ENCODE measurements at places on chromosomes 16 and 17.

GRCh38 chr16:79509211-79509631 is 91.3 kb downstream of the MAF start:
- no peaks in the 10 kb centered on the region for H3K36me3 ChIP-seq
- H3K27ac ChIP-seq = no peak overlapping the region
- H3K4me3 ChIP-seq = no peak overlapping the region
- DNase-seq = no peak

DNA sequence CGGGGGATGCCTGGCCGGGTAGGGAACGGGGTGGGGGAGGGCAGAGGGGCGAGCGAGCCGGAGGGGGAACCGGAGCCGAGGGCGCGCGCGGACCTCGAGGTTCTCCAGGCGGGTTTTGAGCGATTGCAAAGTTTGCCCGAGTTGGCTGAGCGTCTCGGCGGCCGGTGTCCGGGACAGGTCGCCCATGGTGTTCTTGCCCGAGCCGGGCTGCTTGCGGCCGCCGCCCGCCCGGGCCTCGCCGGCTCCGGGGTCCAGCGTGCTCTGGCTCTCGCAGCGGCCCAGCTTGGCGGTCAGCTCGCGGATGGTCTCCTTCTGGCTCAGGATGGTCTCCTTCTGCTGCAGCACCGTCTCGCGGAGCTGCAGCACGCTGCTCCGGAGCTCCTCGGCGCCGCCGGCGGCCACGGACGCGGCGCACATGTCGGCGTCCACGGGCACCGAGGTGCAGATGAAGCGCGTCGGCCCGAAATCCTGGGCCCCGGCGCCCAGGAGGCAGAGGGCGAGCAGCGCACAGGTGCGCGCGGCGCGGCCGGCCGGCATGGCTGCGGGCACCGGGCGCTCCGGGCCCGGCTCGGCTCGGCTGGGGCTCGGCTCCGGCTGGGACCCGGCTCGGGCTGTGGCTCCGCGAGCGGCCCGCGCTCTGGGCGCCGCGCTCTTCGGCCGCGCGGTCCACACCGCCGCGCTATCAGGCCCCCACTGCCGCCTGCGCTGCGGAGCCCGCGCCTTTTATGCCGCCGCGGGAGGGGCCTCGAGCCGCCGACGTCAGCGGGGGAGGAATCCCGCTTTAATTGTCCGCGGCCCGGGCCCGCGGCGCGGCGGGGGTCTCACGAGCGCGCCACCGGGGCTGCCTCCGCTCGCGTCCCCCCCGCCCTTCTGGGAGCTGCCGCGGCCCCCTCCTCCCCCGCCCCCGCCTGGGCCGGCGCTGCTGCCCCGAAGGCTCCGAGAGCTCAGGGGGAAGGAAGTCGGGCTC is at the start of gene NPTX1:
TSS of gene NPTX1 (minus strand) at position 698 of the 967 bp plus-strand sequence. CDS start at position 537, 161 bp downstream.
- H3K4me3 ChIP-seq = peak within 1 kb of the TSS; percentile 80
- peak within 1 kb of the TSS; percentile 55 for H3K27ac ChIP-seq
- H3K36me3 ChIP-seq = peaks cover 14% of the 10 kb centered on the region
- peaks cover 18% of the 10 kb centered on the region for H3K4me1 ChIP-seq
- peaks cover 41% of the 10 kb centered on the region for H3K27me3 ChIP-seq

- H3K36me3 ChIP-seq = peaks cover 9% of the 10 kb centered on the region
- peaks cover 42% of the 10 kb centered on the region for H3K4me1 ChIP-seq
- H3K27ac ChIP-seq = peak overlapping the region; percentile 97
- peak overlapping the region; percentile 98 for H3K4me3 ChIP-seq
- DNase-seq = no peak
These were observed 23.0 kb downstream of the ARHGAP27 start for GRCh38 chr17:45409659-45410076.

GRCh38 chr16:75624921-75625334 is 1.8 kb upstream of the ADAT1 start:
- no peaks in the 10 kb centered on the region for H3K27me3 ChIP-seq

GRCh38 chr17:80086081-80086480 is 15.3 kb upstream of the GAA start:
- H3K27me3 ChIP-seq = no peaks in the 10 kb centered on the region
- no peak overlapping the region for H3K27ac ChIP-seq
- no peak overlapping the region for H3K4me3 ChIP-seq
- no peaks in the 10 kb centered on the region for H3K36me3 ChIP-seq

DNA sequence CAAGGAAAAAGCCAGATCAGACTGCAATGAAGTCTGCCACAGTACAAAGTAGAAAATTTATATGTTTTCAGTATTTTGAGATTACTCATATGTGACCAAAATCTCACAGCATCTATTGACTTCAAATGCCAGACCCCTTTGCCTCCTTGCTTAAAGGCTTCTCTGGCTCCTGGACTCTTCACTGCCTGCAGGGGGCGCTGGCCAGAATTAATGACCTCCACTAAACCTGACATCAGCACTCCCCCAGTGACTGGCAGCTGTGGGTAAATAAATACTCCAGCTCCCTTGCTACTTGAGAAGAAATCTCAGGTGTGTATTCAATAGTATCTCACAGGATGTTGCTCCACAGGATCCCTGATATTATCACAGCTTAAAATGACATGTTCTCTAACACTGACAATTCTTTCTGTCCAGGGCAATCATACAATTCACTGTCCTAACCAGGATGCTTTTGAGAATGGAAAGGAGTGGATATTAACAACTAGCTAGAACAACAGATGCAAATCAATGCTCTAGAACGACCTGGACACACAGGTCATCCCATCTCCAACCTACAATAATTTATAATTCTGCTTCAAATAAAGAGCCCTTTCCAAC is 4.0 kb downstream of the BECN1 start:
- no peaks in the 10 kb centered on the region for H3K27me3 ChIP-seq
- peaks cover 23% of the 10 kb centered on the region for H3K4me1 ChIP-seq
- H3K4me3 ChIP-seq = peak overlapping the region; percentile 2
- H3K36me3 ChIP-seq = peaks cover 55% of the 10 kb centered on the region

GRCh38 chr16:84985079-84986065 is 26.0 kb downstream of the ZDHHC7 start:
- peaks cover 30% of the 10 kb centered on the region for H3K36me3 ChIP-seq
- H3K27me3 ChIP-seq = no peaks in the 10 kb centered on the region
- H3K27ac ChIP-seq = peak overlapping the region; percentile 55
- peaks cover 6% of the 10 kb centered on the region for H3K4me1 ChIP-seq

DNA sequence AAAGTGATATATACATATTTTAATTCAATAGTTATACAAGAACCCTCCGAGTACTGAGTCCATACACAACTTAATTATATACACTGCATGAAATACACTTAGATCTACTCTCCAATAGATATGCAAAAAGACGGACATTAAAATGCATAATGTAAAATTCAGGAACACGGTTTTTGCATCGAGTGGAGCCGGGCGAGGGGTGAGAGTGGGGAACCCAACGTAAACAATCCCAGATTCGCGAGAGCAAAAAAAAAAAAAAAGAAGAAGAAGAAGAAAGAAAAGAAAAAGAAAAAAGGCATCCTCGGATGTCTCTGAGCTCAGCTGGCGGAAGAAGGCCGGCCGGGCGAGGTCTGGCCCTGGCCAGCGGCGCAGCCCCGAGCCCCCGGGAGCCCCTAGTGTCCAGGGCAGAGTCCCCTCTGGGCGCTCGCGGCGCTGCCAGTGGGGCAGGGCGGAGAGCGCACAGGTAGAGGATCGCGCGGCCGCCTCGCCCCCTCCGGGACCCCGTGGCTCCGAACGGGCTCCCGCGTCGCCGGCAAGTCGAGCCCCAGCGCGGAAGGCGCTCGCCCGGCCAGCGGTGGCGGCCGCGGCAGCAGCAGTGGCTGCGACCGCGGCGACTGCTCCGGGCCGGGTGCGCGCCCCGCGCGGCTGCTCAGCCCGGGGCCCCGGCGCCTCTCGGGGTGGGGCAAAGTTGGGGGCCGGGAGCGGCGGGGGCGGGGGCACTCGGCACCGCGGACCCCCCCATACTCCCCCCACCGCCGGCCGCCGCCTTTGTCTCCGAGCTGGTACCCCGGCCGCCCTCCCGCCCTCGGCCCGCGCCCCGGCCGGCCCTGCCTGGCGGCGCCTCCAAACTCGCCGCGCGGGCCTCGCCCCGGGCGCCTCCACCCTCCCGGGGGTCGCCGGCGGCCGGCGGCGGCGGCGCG is 9.6 kb upstream of the ZFHX3 start:
- DNase-seq = no peak
- peaks cover 2% of the 10 kb centered on the region for H3K36me3 ChIP-seq
- H3K4me1 ChIP-seq = peaks cover 20% of the 10 kb centered on the region
- peak overlapping the region; percentile 93 for H3K4me3 ChIP-seq

DNA sequence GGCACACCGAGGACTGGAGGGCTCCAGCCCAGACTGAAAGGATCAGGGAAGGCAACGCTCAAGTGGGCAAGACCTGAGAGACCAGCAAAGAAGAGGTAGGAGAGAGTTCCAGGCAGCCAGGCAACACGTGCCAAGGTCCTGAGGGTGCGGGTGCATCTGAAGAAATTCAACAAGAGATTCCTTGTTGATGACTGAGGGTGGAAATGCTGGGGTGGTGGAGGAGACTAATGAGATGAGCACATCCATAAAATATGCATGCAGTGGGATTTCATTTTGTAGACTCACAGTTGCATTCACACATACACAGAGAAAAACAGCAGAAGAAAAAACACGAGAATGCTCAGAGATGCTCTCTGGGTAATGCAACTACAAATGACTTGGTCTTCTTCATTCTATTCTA is 154.8 kb upstream of the FOXF1 start:
- H3K36me3 ChIP-seq = no peaks in the 10 kb centered on the region
- H3K4me1 ChIP-seq = no peaks in the 10 kb centered on the region
- peaks cover 3% of the 10 kb centered on the region for H3K27me3 ChIP-seq
- H3K27ac ChIP-seq = no peak overlapping the region
- H3K4me3 ChIP-seq = no peak overlapping the region
- DNase-seq = no peak

- no peak overlapping the region for H3K27ac ChIP-seq
- H3K4me3 ChIP-seq = no peak overlapping the region
- no peak for DNase-seq
- H3K27me3 ChIP-seq = peaks cover 13% of the 10 kb centered on the region
- no peaks in the 10 kb centered on the region for H3K36me3 ChIP-seq
- H3K4me1 ChIP-seq = no peaks in the 10 kb centered on the region
These were observed 27.0 kb upstream of the RPTOR start for GRCh38 chr17:80517641-80518040.

DNA sequence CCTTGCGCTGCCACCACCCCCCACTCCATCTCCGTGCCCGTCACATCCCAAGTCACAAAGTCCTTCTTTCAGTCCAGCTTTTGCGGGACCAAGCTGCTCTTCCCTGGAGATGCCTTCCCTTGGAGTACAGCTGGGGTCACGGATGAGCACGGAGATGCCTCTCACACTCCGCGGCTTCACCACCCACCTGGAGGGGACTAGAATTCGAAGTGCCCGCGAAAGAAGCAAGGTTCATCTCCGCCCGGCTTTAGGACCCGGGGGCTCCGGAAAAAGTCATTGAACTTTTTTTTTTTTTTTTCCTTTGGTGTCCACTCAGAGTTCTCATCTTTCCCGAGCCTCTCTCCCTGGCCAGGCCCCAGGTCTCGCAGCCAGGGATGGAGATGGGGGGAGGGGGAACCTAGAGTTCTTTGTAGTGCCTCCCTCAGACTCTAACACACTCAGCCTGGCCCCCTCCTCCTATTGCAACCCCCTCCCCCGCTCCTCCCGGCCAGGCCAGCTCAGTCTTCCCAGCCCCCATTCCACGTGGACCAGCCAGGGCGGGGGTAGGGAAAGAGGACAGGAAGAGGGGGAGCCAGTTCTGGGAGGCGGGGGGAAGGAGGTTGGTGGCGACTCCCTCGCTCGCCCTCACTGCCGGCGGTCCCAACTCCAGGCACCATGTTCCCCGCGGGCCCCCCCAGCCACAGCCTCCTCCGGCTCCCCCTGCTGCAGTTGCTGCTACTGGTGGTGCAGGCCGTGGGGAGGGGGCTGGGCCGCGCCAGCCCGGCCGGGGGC is at the start of gene FKBP10:
TSS of gene FKBP10 (plus strand) at position 624 of the 771 bp plus-strand sequence. CDS start at position 655, 31 bp downstream.
- H3K4me3 ChIP-seq = peak within 1 kb of the TSS; percentile 90
- peak within 1 kb of the TSS; percentile 86 for H3K27ac ChIP-seq
- peaks cover 1% of the 10 kb centered on the region for H3K36me3 ChIP-seq
- H3K27me3 ChIP-seq = peaks cover 30% of the 10 kb centered on the region
- peaks cover 14% of the 10 kb centered on the region for H3K4me1 ChIP-seq

DNA sequence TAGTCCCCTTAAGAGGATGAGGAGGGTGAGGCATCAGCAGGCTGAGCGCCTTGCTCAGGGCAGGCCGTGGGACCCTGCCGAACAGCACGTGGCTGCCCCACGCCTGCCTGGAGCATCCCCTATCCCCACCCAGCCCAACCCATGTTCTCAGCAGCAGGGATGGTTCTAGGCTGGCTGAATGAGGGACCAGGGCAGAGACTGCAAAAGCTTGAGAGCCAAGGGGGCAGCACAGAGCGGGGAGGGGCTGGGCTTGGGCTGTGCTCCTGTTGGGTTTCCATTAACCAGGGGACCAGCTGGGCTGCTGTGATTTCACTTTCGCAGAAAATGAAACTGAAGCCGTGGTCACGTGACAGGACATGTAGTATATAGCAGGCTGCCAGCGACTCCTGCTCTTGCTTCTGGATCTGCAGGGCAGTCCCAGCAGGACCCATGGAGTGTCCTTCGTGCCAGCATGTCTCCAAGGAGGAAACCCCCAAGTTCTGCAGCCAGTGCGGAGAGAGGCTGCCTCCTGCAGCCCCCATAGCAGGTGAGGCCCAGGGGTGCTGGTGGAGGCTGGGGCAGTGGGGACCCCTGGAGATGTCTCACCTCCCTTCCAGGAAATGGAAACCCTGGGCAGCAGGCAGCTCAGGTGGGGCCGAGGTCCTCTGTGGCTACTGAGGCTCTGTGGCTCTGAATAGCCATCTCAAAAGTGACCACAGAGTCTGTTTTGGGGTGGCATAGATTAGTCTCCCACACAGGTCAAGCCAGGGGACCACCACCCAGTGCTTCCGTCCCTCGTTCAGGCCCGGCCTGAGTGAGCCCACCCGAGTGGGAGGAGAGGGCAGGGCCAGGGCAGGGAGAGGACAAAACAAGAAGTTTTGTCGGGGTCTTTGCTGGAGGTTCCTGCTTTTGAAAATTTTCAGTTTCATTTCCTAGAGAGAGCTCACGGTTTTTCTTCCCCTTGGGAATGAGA is 2.9 kb downstream of the RNF213 start:
- peak; percentile 89 for DNase-seq
- peaks cover 29% of the 10 kb centered on the region for H3K36me3 ChIP-seq
- H3K4me3 ChIP-seq = peak overlapping the region; percentile 100
- no peaks in the 10 kb centered on the region for H3K27me3 ChIP-seq

DNA sequence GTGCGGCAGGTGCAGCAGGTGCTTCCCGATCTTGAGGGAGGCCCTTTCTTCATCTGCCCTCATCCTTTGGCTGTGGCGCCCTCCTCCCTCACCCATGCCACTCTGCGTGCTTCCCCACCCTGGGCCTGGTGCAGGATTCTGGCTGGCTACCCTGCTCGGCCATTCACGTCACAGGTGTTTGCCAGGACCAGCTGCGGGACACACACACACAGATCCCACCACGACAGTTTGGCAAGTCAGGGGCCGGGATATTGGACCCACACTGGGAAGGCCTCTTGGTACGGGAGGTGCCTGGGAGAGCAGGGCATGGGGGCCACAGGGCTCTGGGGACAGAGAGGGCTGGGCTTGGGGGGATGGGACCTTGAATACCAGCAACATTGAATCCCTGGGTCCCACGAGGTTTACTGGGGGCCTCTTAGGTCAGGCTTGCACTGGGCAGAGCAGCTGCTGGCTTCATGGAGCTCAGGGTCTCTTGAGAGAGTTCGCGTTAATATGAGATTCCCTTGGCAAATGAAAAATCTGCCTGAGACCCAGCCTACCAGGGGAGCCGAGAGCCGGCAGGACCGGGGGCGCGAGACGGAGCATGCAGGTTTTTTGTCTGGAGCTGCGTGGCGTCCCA is 15.1 kb downstream of the ADCY7 start:
- H3K4me3 ChIP-seq = no peak overlapping the region
- no peak for DNase-seq
- no peaks in the 10 kb centered on the region for H3K27me3 ChIP-seq
- no peak overlapping the region for H3K27ac ChIP-seq
- peaks cover 77% of the 10 kb centered on the region for H3K4me1 ChIP-seq

GRCh38 chr16:29927070-29927905 is 1.3 kb upstream of the KCTD13 start:
- H3K36me3 ChIP-seq = peaks cover 13% of the 10 kb centered on the region
- H3K4me3 ChIP-seq = peak overlapping the region; percentile 94
- DNase-seq = no peak
